ENCODE measurements at places on chromosomes 12 and 14.
A peak's percentile ranks its signal among the peaks of the same experiment; 100 is the strongest.

DNA sequence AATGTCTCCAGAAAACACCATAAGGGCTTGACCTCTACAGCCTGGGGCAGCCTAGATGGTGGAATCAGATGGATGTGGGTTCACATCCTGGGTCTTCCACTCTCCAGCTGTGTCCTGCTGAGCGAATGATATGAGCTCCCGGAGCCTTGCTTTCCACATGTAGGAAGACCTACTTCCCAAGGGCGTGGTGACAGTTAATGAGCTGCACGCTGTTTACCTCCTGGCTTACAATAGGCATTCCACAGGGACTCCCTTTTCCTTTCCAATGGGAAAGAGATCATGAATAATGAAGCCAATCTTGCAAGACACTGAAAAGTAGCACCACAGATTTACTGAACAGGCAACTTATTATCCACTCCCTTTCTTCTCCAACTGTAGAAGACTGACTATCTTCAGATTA, 46.1 kb downstream of the TMTC1 start:
- no peak for DNase-seq

DNA sequence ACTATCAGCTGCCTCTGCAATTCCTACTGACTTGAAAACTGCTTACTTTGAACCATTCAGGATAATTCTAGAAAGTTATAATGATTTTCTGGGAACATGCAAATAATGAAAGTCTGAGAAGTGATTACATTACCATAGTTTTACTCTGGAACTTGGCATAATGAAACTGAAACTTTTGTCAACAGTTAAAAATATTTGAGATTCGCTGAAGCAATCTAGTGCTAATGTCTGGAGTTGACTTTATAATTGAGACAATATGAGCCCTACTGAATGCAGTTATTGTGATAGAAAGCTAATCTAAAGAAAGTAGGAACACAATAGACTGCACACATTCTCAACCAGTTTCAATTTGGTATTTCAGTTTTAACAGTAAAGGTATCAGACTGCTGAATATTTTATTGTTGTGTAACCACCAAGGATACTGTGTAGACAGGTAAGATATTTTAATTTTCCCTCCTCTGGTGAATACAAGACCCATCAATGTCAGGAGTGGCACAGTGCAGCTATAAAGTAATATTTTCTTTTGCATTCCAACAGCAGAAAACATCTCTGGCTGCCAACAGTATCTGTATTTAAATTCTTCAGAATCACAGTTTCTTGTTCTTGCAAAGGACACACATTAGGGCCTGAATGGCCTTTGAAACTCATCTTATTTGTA, 483.5 kb downstream of the ATP23 start:
- DNase-seq: no peak

GRCh38 chr12:26231470-26231869, 36.1 kb downstream of the SSPN start:
- DNase-seq: no peak

- no peak for DNase-seq
These were observed 20.0 kb upstream of the BCL7A start for GRCh38 chr12:122001466-122002209.

DNA sequence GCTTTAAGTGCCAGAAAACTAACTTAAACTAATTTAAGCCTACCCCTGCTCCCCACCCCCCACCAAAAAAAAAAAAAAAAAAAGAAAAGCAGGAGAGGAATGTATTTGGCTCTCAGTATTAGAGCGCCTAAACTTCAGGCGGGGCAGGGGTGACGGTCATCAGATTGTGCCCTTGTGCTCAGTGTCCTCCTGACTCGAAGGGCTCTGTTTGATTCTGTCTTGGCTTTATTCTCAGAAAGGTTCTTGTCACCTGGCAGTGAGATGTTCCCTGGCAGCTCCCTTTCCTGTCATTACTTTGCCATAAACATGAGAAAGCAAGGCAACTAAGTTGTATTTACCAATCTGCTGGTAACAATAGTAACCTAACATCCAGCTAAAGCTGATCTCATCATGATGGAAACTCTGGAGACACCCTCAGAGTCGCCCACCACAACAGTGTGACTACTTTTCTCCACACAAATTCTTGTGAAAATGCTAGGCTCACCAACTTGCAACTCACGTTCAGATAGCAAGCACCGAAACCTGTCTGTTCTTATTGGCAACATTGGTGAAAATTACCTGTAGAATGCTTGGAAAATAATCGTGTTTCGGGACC, 39.0 kb upstream of the WNK1 start:
- DNase-seq: no peak

DNA sequence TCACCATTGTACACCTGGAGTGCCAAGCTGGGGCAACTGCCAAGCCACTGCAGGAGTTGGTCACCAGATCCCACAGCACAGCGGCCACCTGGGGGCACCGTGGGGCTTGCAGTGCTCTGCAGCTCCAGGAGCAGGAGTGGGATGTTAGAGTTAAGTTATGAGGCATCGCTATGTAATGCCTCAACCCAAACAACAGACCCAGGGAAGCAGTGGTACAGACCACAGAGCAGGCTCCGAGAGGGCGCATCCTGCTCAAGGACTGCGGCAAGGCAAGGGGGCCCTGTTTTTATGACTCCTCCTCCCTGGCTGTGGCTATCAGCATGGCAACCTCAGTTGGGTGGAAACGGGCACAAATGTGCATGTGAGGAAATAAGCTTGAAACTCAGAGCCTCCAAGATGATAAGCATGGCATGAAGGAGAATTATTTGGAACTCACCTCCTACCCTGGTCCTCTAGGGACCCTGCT, 63.1 kb downstream of the ARL6IP4 start:
- DNase-seq: peak; percentile 83

GRCh38 chr14:63614679-63615363, 26.9 kb downstream of the WDR89 start:
- no peak for DNase-seq

DNA sequence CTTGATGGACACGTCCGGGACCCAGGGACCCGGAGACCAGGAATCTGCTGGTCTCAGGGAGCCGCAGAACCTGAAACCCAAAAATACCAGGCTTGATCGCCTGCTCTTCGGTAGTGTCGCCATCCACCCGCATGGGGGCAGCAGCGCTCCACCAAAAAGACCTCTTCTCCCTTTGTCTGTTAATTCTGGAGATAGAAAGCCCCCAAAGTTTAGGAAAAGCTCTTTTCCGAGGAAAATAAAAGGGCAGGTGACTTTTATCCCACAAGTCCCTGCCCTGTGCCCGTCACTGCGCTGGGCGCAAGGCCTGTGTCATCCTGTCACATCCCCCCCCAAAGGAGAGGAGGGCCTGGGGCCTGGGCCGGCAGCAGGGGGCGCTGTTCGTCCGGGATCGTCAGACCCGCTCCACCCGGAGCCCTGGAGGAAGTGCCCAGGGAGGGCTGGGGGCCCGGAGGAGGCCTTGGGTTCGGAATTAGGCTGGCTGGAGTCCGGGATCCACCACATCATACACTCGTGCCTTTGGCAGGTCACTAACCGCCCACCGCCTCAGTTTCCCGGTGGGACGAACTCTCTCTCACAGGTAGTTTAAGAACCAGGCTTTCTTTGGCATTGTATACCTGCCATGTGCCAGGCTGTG, 31.9 kb downstream of the DAD1 start:
- DNase-seq: no peak

GRCh38 chr14:68211421-68211820, 391.8 kb downstream of the RAD51B start:
- DNase-seq: no peak

GRCh38 chr14:104938960-104939359, 14.3 kb downstream of the PLD4 start:
- DNase-seq: no peak

GRCh38 chr12:57479043-57479375, 657 bp downstream of the ARHGAP9 start:
- DNase-seq: no peak

GRCh38 chr12:98745578-98746391, 100.7 kb downstream of the APAF1 start:
- no peak for DNase-seq

DNA sequence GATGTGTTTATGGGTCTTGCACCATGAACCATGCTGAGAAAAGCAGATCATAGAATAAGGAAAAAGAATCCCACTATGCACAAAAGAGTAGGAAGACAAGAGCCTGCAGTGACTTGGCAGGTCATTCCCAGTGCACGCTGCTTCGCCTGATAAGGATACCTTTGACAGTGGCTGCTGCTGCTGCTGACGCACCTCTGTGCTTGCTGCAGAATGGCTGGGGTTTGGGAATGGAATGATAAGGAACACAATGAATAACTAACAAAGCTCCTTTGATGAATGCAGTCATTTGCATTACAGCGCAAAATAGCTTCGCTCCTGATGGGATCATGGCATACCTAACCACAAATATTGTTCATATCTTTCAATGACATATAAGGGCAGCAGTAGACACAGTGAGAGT, 278.7 kb downstream of the PDZRN4 start:
- DNase-seq: no peak

DNA sequence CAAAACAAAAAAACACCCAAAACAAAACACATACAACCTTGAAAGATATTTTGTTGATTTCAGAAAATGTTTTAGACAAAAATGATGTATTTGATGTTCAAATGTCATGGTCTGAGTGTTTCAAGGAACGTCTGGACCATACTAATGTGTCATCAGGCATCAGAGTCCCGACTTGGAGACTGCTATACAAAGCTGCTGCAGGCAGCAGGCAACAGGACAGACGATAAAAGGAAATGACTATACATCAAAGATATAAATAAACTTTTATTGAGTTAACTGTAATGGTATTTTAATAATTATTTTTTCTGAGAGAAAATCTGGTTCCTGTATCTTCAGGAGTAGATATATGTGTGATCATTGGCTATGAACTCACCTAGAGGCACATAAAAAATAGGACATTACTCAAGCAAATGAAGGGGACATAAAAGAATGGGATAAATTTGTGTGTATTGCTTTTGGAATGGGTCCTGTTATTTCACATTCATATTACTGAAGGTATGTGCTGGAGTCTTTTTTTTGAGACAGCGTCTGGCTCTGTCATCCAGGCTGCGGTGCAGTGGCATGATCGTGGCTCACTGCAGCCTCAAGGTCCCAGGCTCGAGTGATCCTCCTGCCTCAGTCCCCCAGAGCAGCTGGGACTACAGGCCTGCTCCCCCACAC, 87.3 kb upstream of the HECTD1 start:
- DNase-seq: no peak
